Karpas-422 (cell line): ENCODE measurements at places on chromosomes 5 and 9. TPM values are rescaled to one million over a fixed set of nuclear protein-coding genes. Genes with fewer than 3 reads are reported as not detected.

Gene ZNF608
- 12.1 and 12.8 TPM in 2 replicates for total RNA-seq

Gene FAM78A
- total RNA-seq = 31.6 and 43.9 TPM in 2 replicates

Gene PCDHB3
- total RNA-seq = not detected in 2 replicates

Gene IFNA4
- total RNA-seq = not detected in 2 replicates

Gene SKP2
- total RNA-seq = 32.9 and 36.0 TPM in 2 replicates

Gene LECT2
- not detected in 2 replicates for total RNA-seq

GRCh38 chr5:154168395-154168794 lies 22.1 kb upstream of the GALNT10 start:
- H3K27ac ChIP-seq = no peak overlapping the region
- no peaks in the 10 kb centered on the region for H3K27me3 ChIP-seq
- no peak overlapping the region for H3K4me3 ChIP-seq
- H3K36me3 ChIP-seq = no peaks in the 10 kb centered on the region
- peak; percentile 10 for DNase-seq
- no peaks in the 10 kb centered on the region for H3K4me1 ChIP-seq

- no peak for DNase-seq
- no peak overlapping the region for H3K27ac ChIP-seq
- H3K27me3 ChIP-seq = no peaks in the 10 kb centered on the region
- no peaks in the 10 kb centered on the region for H3K36me3 ChIP-seq
Observed at GRCh38 chr9:119333507-119334229, 35.6 kb downstream of the BRINP1 start.

- no peaks in the 10 kb centered on the region for H3K27me3 ChIP-seq
- no peak for DNase-seq
- no peak overlapping the region for H3K4me3 ChIP-seq
Observed at GRCh38 chr5:106530150-106530549, 1140.6 kb downstream of the EFNA5 start.

- H3K27me3 ChIP-seq = no peaks in the 10 kb centered on the region
- DNase-seq = no peak
- H3K36me3 ChIP-seq = no peaks in the 10 kb centered on the region
- H3K4me1 ChIP-seq = no peaks in the 10 kb centered on the region
Observed at GRCh38 chr5:175047048-175047447, 322.7 kb downstream of the MSX2 start.

- no peak overlapping the region for H3K4me3 ChIP-seq
- no peaks in the 10 kb centered on the region for H3K4me1 ChIP-seq
- no peaks in the 10 kb centered on the region for H3K27me3 ChIP-seq
- no peak overlapping the region for H3K27ac ChIP-seq
- no peak for DNase-seq
Observed at GRCh38 chr5:112878760-112879159, 17.7 kb downstream of the SRP19 start.

DNA sequence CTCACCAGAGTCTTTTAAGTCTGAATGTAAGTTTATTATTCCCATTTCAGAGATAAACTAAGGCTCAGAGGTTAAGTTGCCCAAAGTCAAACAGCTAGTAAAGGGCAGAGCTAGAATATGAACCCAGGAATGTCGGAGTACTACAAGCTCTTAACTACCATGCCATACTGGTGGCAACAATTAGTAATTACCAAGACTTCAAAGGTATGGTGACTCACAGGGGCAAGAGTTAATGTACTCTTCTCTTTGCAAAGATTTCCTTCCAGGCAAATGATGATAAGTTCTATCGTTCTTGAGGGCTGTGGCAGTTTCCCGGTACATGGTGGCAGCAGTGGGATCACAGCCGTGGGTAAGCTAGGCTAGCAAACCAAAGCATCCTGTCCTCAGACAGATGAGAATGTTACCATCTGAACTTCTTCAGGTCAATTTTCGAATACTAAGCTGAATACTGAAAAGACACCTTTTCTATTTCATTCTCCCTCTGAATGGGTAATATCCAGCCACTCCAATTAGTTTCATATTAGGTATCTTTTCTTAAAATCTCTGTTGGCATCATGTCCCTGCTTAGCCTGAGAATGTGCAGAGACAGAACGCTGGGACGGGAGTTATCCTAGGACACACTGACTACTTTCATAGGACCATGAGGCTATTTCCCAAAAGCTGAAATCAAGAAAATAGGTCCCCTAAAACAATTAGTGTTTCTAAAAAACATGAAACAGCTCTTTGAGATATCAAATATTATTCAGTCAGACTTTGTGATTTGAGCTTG lies 117.0 kb upstream of the NR5A1 start:
- H3K36me3 ChIP-seq = no peaks in the 10 kb centered on the region
- H3K27me3 ChIP-seq = no peaks in the 10 kb centered on the region
- H3K27ac ChIP-seq = no peak overlapping the region
- H3K4me3 ChIP-seq = no peak overlapping the region

- H3K36me3 ChIP-seq = no peaks in the 10 kb centered on the region
- H3K27me3 ChIP-seq = no peaks in the 10 kb centered on the region
- H3K4me1 ChIP-seq = peaks cover 32% of the 10 kb centered on the region
- H3K4me3 ChIP-seq = no peak overlapping the region
- DNase-seq = no peak
- no peak overlapping the region for H3K27ac ChIP-seq
Observed at GRCh38 chr9:132946211-132946610, 1.8 kb upstream of the TSC1 start.

DNA sequence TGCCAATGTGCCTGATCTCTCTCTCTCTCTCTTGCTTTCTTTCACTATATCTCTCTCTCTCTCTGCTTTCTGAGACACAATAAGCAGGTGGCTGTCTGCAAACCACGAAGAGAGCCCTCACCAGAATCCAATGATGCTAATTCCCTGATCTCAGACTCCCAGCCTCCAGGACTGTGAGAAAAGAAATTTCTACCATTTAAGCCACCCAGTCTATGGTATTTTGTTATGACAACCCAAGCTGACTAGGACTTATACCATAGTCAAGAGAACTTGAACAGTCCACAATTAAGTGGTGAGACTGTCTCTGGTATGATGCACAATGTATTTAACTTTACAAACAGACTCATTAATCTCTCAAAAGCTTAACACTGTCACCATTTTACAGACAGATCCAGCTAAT lies 67.0 kb downstream of the NFIB start:
- H3K27ac ChIP-seq = no peak overlapping the region
- no peak for DNase-seq
- H3K4me1 ChIP-seq = peaks cover 16% of the 10 kb centered on the region
- H3K4me3 ChIP-seq = no peak overlapping the region
- no peaks in the 10 kb centered on the region for H3K36me3 ChIP-seq

DNA sequence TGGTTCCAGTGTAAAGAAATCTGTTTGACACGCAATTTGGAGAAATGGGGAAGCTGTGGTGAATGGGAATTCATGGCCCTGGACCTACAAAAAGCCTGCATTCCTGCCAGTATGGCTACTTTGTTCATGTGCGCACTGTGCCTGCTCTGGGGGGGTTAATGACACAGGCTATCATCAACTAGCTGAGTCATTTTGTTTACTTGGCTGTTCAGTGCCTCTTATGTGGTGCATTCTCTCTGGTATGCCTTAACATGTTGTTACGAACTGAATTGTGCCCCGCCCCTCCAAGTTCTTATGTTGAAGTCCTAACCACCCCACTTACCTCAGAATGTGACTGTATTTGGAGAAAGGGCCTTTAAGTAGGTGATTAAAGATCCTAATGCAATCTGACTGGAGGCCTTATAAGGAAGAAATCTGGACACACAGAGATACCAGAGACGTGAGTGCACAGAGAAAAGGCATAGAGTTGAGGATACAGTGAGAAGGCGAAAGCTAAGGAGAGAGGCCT lies 20.4 kb upstream of the UBAP1 start:
- no peaks in the 10 kb centered on the region for H3K27me3 ChIP-seq
- H3K4me3 ChIP-seq = no peak overlapping the region
- no peaks in the 10 kb centered on the region for H3K36me3 ChIP-seq
- no peak for DNase-seq
- no peaks in the 10 kb centered on the region for H3K4me1 ChIP-seq

DNA sequence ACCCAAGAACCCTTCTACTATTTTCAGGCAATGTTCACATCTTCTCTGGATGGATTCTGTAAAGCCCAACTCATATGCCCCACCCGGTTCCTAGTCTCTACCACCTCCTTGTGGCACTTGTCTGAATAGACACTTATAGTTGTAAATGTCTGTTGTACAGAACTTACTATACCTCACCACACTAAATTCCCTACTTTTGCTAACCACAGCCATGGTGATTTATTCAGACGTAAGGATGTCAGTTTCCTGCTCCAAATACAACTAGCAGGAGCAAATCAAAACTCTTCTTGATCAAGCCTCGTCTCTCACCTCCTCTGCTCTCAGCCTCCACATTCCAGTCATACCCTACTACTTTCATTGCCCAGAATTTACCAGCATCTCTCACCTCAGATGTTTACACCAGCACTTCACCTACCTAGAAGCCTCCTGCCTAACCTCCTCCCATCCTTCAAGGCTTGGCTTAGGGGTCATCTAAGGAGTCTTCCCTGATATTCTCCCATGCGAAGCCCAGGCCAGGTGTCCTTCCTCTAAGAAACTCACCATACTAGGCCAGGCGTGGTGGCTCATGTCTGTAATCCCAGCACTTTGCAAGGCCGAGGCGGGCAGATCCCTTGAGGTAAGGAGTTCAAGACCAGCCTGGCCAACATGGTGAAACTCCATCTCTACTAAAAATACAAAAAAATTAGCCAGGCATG lies 75.5 kb downstream of the MAPKAP1 start:
- H3K36me3 ChIP-seq = no peaks in the 10 kb centered on the region
- peaks cover 74% of the 10 kb centered on the region for H3K4me1 ChIP-seq
- H3K27me3 ChIP-seq = no peaks in the 10 kb centered on the region
- DNase-seq = peak; percentile 84
- peak overlapping the region; percentile 91 for H3K27ac ChIP-seq
- H3K4me3 ChIP-seq = no peak overlapping the region; the same call in 1 of the 2 replicates

DNA sequence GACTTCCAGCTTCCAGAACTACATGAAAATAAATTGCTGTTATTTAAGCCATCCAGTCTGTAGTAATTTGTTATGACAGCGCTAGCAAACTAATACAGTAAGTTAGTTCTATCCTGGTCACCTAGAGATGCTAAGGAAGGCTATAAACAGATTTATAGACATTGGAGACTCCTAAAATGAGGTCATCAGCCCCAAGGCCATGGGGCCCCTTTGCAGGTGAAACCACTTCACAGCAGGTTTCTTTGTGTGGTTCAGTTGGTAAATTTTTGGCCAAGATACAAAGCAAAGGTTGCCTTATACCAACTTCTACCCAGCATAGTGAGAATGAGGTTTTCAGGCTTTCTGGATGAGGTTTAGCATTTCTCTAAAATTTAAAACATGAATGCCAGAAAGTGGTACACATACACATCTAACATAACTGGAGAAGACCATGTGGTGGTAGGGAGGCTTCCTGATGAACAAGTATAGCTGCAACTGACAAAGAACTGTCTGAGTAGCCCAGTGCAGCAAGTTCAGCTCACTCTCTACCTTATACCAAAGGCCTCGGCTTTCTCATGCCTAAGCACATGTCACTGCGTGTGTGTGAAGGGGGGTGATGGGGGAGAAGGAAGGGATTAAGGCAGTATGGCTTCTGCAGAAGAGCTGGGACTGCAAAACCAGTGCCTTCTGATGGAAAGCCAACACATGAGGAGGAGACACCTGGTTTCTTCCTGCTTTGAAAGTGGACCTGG lies 264.6 kb upstream of the TAS2R1 start:
- H3K4me1 ChIP-seq = no peaks in the 10 kb centered on the region
- no peak for DNase-seq
- H3K27ac ChIP-seq = no peak overlapping the region

DNA sequence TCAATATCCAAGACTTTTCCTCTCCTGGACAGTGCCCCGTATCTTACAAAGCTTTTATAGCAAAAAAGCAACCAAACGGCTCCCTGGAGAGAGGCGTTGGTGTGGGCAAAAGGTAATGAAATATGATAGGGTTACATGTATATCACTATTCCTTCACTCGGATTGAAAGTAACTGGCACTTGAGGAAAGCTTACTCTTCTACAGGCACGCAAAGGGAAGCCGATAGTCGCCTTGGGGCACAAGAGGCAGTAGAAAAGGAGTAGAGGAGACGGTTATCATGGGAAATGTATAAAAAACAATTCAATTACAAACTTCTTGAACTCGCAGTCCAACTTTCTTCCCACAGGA lies 1.1 kb downstream of the DIAPH1 start:
- H3K4me3 ChIP-seq = peak overlapping the region; percentile 71
- H3K27me3 ChIP-seq = no peaks in the 10 kb centered on the region
- H3K36me3 ChIP-seq = peaks cover 27% of the 10 kb centered on the region; the same call in 1 of the 2 replicates

GRCh38 chr5:17839848-17840247 lies 205.6 kb downstream of the TAF11L14 start:
- H3K27ac ChIP-seq = no peak overlapping the region
- H3K4me3 ChIP-seq = no peak overlapping the region
- no peaks in the 10 kb centered on the region for H3K27me3 ChIP-seq

GRCh38 chr9:109325089-109325488 lies 4.2 kb upstream of the EPB41L4B start:
- peaks cover 4% of the 10 kb centered on the region for H3K4me1 ChIP-seq
- H3K27ac ChIP-seq = no peak overlapping the region
- no peak overlapping the region for H3K4me3 ChIP-seq

DNA sequence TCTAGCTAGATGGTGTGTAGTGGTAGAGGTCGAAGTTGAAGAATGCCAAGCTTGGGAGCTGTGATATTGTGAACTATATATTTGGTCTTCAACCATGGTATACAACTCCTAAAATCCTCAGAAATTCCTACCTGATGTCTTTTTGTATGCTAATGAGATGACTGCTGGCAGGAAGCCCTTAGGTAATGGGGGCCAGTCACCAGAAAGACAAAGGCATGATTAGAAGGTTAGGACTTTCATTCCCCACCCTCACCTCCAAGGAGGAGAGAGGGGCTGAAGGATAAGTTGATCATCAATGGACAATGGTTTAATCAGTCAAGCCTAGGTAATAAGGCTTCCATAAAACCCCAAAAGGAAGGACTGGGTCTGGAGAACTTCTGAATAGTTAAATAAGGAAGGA lies 285.7 kb upstream of the POU5F2 start:
- DNase-seq = no peak
- peaks cover 5% of the 10 kb centered on the region for H3K4me1 ChIP-seq
- no peaks in the 10 kb centered on the region for H3K36me3 ChIP-seq
- H3K4me3 ChIP-seq = no peak overlapping the region
- H3K27me3 ChIP-seq = no peaks in the 10 kb centered on the region

DNA sequence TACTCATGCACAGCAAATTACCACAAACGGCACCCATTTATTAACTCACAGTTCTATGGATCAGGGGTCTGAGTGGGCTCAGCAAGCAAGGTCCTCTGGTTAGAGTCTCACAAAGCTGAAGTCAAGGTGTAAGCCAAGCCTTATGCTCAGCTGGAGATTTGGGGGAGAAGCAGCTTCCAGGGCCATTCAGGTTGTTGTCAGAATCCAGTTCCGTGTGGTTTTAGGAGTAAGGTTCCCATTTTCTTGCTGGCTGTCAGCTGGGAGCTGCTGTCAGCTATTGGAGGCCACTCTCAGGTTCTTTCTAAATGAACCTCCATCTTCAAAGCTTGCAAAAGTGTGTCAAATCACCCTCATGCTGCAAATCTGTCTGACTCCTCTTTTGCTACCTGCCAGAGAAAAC lies 17.7 kb downstream of the FCN2 start:
- H3K4me3 ChIP-seq = no peak overlapping the region
- no peaks in the 10 kb centered on the region for H3K36me3 ChIP-seq
- no peak for DNase-seq
- H3K4me1 ChIP-seq = no peaks in the 10 kb centered on the region
- H3K27ac ChIP-seq = no peak overlapping the region
